ENCODE measurements at places on chromosomes 4 and X.

DNA sequence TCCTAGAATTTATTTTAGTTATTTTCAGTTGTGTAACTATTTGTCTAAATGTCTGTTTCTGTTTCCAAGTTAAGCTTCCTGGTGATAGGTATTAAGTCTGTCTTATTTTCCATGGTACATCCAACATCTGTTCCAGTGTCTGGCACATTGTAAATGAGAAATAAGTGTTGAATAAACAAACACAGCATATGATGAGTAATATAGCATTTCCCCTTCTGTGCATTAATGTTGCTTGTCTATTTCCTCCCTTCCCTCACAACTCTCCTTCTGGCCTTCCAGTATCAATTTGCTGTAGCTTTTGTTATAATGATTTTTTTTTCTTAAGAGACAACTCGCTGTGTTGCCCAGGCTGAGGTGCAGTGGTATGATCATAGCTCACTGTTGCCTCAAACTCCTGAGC lies 36.1 kb downstream of the COPS4 start:
- no peaks in the 10 kb centered on the region for H3K27me3 ChIP-seq
- H3K4me3 ChIP-seq, result no peak overlapping the region
- H3K4me1 ChIP-seq, result no peaks in the 10 kb centered on the region
- H3K27ac ChIP-seq, result no peak overlapping the region
- DNase-seq, result no peak

GRCh38 chrX:39898147-39898546 lies 199.6 kb downstream of the BCOR start:
- H3K4me1 ChIP-seq, result no peaks in the 10 kb centered on the region
- H3K4me3 ChIP-seq, result no peak overlapping the region
- no peaks in the 10 kb centered on the region for H3K36me3 ChIP-seq
- H3K27me3 ChIP-seq, result no peaks in the 10 kb centered on the region
- no peak for DNase-seq
- H3K27ac ChIP-seq, result no peak overlapping the region

DNA sequence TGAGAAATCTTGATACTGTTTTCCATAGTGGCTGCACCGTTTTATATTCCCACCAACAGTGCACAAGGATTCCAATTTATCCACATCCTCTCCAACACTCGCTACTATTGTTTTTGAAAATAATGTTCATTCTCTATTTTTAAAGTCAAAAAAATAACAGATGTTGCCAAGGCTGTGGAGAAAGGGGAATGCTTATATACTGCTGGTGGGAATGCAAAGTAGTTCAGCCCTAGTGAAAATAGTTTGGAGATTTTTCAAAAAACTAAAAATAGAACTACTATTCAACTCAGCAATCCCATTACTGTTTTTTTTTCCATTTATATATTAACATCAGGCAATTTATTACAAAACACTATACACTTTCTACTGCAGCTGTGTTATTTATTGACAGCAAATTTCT lies 208.7 kb downstream of the CBLL2 start:
- DNase-seq, result no peak
- H3K36me3 ChIP-seq, result no peaks in the 10 kb centered on the region
- no peak overlapping the region for H3K27ac ChIP-seq
- no peak overlapping the region for H3K4me3 ChIP-seq
- no peaks in the 10 kb centered on the region for H3K27me3 ChIP-seq
- H3K4me1 ChIP-seq, result no peaks in the 10 kb centered on the region

GRCh38 chr4:56241500-56241899 lies 145.8 kb downstream of the AASDH start:
- no peak overlapping the region for H3K27ac ChIP-seq
- no peak for DNase-seq
- peaks cover 3% of the 10 kb centered on the region for H3K4me1 ChIP-seq

DNA sequence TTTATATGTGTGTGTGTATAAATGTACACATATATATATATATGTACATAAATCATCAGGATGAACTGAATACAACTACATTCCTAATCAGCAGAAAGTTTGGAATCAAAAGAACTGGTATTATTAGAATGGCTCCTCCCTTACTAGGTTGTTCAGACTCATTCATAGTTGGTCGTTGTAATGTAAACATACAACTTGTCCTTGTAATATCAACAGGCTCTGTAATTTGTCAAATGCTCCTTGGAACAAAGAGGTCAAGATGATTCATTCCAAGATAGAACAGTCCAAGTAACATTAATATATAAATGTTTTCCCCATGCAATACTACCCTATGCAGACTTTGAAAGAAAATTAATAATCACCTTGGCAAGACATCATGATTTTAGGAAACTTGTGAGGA lies 351.4 kb upstream of the SMIM31 start:
- no peak overlapping the region for H3K4me3 ChIP-seq
- H3K27me3 ChIP-seq, result no peaks in the 10 kb centered on the region
- H3K4me1 ChIP-seq, result no peaks in the 10 kb centered on the region
- H3K27ac ChIP-seq, result no peak overlapping the region
- H3K36me3 ChIP-seq, result no peaks in the 10 kb centered on the region

DNA sequence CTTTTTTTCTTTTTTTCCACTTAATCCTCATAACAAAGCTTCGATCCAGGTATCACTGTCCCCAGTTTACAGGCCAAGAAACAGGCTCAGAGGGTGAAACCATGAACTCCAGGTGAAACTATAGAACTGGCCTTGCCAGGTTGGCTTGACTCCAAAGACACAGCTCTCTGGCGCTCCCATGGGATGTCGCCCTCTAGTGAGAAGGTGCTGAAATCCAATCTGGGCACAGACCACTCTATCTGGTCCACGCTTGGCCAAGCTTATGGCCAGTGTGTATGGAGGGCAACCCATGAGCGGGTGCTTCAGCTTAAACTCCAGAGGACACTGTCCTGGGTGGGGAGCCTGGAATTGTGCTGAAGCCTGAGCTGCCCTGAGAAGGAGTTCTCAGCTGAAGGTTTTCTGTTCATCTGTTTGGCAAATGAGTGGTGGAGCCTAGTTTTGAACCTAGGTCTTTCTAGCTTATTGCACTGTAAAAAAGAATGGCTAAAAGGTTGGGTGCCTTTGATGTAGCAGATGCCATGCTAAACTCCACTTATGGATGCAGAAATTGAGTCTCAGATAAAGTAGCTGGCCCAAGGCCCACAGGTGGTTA lies 70.5 kb downstream of the SEL1L3 start:
- H3K36me3 ChIP-seq, result no peaks in the 10 kb centered on the region
- no peak overlapping the region for H3K4me3 ChIP-seq
- H3K4me1 ChIP-seq, result peaks cover 2% of the 10 kb centered on the region

- DNase-seq, result no peak
- no peak overlapping the region for H3K27ac ChIP-seq
- H3K4me1 ChIP-seq, result no peaks in the 10 kb centered on the region
- no peak overlapping the region for H3K4me3 ChIP-seq
- H3K27me3 ChIP-seq, result no peaks in the 10 kb centered on the region
These were observed 29.3 kb upstream of the GPR101 start for GRCh38 chrX:137062915-137063617.

GRCh38 chr4:162865102-162865501 lies 301.6 kb downstream of the NAF1 start:
- H3K36me3 ChIP-seq, result no peaks in the 10 kb centered on the region
- H3K4me1 ChIP-seq, result no peaks in the 10 kb centered on the region
- no peaks in the 10 kb centered on the region for H3K27me3 ChIP-seq
- H3K4me3 ChIP-seq, result no peak overlapping the region
- H3K27ac ChIP-seq, result no peak overlapping the region
- peak; percentile 8 for DNase-seq

DNA sequence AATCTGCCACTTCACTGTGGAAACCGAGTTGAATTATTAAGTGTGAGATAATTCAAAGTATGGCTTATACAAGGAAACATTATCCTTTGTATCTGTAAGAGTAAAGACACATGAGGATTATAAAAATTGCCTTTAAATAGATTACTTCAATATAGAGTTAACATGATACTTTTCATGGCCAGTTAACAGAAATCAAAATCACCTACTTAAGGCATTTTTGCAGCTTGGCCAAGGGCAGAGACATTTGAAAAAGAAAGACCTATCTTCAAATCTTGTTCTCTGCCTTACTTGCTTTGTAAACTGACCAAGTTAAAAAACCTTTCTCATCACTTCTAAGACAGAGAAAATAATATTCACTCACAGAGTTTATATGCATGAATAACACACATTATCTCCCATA lies 44.9 kb upstream of the GUCY1B1 start:
- no peak for DNase-seq
- H3K27me3 ChIP-seq, result no peaks in the 10 kb centered on the region
- no peaks in the 10 kb centered on the region for H3K36me3 ChIP-seq
- no peak overlapping the region for H3K27ac ChIP-seq

DNA sequence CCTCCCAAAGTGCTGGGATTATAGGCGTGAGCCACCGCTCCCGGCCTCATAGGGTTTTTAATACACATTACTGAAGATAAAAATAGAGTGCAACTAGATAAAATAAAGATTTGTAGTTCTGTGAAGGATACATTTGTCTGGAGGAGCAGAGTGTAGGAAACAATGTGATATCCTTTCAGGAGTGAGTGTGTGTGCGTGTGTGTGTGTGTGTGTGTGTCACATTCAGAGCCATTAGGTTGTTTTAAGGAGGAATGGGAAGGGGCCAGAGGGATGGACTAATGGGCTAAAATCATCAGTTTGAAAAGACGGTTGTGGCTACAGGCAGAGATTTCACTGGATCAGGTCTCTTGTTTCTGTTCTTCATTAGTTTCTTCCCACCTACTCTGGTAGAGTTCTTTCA lies 40.0 kb downstream of the RBPJ start:
- H3K27me3 ChIP-seq, result no peaks in the 10 kb centered on the region
- no peaks in the 10 kb centered on the region for H3K4me1 ChIP-seq
- H3K27ac ChIP-seq, result no peak overlapping the region
- no peak overlapping the region for H3K4me3 ChIP-seq
- peak; percentile 45 for DNase-seq

GRCh38 chrX:139758809-139759208 lies 50.8 kb upstream of the MCF2 start:
- no peak overlapping the region for H3K27ac ChIP-seq
- no peak for DNase-seq
- no peak overlapping the region for H3K4me3 ChIP-seq
- H3K4me1 ChIP-seq, result no peaks in the 10 kb centered on the region
- H3K36me3 ChIP-seq, result no peaks in the 10 kb centered on the region

DNA sequence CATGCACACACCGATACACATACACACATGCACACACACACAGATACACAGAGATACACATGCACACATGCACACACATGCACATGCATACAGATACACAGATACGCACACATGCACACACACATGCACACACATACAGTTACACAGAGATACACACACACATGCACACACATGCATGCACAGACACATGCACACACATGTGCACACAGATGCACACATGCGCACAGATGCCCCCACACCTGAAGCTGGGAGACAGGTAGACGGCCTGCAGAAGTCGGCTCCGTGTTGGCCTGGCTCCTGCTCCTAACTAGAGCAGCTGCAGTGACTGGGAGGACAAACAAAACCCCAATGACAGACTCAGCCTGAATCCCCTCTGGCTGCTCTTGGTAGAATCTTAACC lies 46.8 kb downstream of the PSAPL1 start:
- no peak for DNase-seq
- H3K4me1 ChIP-seq, result no peaks in the 10 kb centered on the region
- no peaks in the 10 kb centered on the region for H3K27me3 ChIP-seq
- no peak overlapping the region for H3K4me3 ChIP-seq
- H3K27ac ChIP-seq, result no peak overlapping the region

DNA sequence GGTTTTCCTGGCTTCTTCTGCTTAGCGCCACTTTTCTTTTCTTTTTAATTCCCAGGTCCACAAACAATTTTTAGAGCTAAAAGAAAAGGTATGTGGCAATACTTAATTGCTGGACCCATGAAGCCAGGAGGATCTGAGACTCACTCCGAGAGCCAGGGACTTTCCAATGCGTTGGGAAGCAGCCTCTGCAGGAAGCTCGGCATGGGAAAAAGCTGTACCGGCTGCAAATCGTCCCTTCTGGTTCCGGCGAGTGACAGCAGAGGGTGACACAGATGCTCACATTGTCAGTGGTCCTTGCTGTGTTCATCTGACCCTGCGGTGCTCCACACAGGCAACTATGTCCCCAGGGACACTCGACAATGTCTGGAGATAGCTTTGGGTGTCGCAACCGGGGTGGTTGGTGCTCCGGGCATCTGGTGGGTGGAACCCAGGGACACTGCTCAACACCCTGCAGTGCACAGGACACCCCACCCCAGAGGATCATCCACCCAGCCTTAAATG lies 164.0 kb downstream of the PRKX start:
- no peaks in the 10 kb centered on the region for H3K4me1 ChIP-seq
- no peaks in the 10 kb centered on the region for H3K36me3 ChIP-seq
- no peak overlapping the region for H3K4me3 ChIP-seq
- DNase-seq, result no peak

DNA sequence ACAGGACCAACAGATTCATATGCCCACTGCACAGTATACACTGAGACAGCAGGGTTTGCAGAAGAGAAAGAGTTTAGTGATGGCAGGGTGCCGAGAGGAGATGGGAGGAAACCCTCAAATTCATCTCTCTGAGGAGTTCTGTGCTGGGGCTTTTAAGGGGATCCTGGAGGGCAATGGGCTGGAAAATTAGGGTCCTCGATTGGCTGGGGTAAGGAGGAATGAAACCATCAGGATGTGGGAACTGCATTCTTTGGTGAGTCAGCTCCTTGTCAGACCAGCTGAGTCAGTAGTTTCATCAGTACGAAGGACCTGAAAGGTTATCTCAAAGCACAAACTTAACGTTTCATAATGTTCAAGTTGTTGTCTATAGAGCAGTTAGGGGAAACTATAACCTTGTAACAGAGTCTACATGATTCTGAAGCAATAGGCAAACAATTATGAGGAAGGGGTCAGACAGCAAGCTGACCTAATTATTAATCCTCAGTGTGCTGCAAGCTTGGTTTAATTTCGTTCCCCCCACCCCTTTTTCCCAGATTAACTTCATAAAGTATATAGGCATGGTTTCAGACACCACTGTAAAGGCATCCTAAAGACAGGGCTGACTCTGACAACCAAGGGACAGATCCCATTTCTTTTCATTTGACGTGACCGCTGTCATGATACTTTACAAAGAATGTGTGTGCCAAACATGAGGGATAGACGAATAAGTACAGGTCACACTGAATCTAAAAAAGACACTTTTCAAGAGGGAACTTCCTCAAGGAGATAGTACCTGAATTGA lies 1.5 kb upstream of the MSMO1 start:
- no peak overlapping the region for H3K4me3 ChIP-seq
- peak; percentile 76 for DNase-seq
- H3K4me1 ChIP-seq, result no peaks in the 10 kb centered on the region
- H3K27me3 ChIP-seq, result no peaks in the 10 kb centered on the region
- H3K36me3 ChIP-seq, result no peaks in the 10 kb centered on the region
- H3K27ac ChIP-seq, result peak overlapping the region; percentile 22

- no peak for DNase-seq
- H3K36me3 ChIP-seq, result no peaks in the 10 kb centered on the region
- peaks cover 1% of the 10 kb centered on the region for H3K4me1 ChIP-seq
- peaks cover 25% of the 10 kb centered on the region for H3K27me3 ChIP-seq
These were observed 4.0 kb upstream of the NKX3-2 start for GRCh38 chr4:13548059-13548983.
